MCF 10A (cell line): ENCODE measurements at places on chromosomes 5 and 9. TPM values are rescaled to one million over a fixed set of nuclear protein-coding genes. Genes with fewer than 3 reads are reported as not detected.

DNA sequence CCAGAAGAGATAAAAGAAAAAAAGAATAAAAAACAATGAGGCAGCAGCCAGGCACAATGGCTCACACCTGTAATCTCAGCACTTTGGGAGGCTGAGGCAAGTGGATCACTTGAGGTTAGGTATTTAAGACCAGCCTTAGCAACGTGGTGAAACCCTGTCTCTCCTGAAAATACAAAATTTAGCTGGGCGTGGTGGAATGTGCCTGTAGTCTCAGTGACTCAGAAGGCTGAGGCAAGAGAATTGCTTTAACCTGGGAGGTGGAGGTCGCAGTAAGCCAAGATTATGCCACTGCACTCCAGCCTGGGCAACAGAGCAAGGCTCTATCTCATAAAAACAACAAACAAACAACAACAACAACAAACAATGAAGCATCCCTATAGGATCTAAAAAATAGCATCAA lies 121.5 kb downstream of the HMHB1 start:
- DNase-seq: peak; percentile 84

DNA sequence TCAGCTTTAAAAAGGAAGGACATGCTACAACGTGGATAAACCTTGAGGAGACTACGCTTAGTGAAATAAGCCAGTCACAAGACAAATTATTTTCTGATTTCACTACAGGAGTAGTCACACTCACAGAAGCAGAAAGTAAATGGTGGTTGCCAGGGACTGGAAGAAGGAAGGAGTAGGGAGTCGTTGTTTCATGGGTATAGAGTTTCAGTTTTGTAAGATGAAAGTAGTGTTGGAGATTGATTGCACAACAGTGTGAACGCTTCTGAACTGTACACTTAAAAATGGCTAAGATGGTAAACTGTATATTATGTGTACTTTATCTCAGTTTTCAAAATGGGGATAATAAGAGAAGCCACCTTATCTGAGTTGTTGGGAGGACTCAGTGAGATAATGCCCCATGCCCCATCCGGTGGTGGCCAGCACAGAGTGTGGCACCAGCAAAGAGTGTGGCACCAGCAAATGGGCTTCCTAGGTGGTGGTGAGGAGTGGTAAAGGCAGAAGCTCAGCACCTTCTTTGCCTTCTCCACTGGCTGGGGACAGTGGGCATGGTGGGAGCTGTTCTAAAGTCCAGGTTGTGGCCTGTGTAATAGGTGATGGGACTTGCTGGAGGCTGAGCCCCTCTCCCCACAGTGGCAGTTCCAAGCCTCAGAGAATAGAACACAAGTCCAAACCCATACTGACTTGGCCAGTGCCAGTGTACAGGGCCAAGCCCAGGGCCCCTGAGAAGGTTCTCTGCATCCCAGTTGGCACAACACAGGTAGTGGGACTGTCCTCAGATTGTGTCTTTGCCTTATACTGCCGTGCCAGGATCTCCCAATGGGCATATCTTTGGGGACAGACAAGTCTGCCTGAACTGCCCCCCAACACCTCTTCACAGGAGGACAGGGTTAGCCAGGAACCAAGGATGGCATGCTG lies 4.4 kb downstream of the SLC22A4 start:
- DNase-seq: peak; percentile 71

DNA sequence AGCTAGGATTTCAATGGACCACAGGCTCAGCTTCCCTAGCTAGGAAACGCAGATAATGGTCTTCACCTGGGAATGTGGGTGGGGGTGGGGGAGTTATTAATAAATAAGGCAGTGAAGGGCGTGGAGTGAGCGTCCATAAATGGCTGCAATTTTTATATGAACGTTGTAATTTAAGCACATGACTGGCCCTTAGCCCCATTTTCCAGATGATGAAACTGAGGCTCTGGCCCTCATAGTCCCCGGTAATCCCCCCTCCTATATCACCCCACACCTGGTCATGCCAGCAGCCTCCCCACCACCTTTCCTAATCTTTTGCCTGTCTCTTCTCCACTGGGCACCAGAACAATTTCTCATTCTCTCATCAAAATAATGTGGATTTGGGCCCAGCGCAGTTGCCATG lies 61.9 kb upstream of the LMX1B start:
- no peak for DNase-seq

PRDM9 gene
- total RNA-seq: not detected in 2 replicates
